ENCODE measurements at places on chromosomes 16 and 17.
A peak's percentile ranks its signal among the peaks of the same experiment; 100 is the strongest.

DNA sequence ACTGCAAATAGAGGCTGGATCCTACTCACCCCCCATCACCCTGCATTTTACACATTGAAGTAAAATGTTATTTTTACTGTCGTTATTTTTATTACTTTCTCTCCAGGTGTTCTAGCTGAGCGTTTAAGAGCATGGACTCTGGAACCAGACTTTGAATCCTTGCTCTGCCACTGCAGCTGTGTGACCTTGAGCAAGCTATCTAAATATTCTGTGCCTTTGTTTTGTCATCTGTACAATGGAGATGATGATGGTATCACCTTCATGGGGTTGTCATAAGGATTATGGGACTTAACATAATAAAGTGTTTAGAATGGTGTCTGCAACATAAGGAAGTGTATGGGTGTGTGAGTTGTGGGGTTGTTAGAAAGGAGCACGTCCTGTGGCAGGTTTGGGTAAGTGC lies 17.8 kb downstream of the MSI2 start:
- DNase-seq = no peak

DNA sequence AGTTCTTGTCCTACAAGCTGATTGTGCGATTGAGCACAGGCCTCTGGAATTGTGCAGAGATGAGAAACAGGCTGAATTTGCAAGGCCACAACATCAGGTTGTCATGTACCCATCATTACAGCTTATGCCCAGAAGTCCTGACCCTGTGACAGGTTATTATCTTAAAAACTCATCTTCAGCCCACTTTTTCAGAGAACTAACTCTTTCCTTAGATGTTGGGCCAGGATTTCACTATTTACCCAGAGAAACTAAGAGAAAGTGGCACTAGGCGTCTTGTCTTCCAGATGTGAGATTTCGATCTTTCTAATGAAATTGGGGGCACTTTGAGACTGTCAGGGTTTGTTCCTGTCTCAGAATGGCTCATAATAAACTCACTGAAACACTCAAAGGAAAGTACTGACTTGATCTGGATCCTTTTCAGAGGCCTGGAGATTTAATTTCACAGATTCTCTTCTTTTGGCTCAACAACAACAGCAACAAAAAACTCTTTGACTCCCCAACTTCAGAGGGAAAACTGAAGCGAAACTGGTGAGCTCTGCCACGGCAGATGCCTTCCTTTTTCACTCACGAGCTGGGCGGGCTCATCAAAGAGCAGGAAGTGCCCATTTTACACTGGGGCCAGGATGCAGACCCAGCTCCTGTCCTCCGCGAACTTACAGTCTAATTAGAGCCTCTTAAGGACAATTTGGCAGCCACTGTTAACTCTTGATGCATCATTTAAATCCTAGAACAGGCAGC lies 17.7 kb upstream of the SLC12A3 start:
- DNase-seq = no peak

GRCh38 chr17:82333279-82334171 lies at the start of gene SECTM1:
Gene SECTM1, minus strand, starts transcription at chr17:82333766. Its CDS starts 6,526 bp downstream, at chr17:82327240.
- peak; percentile 72 for DNase-seq

GRCh38 chr16:86490859-86491639 lies 19.3 kb upstream of the FOXF1 start:
- DNase-seq = no peak

GRCh38 chr17:42065201-42065600 lies 14.8 kb upstream of the C17orf113 start:
- no peak for DNase-seq

DNA sequence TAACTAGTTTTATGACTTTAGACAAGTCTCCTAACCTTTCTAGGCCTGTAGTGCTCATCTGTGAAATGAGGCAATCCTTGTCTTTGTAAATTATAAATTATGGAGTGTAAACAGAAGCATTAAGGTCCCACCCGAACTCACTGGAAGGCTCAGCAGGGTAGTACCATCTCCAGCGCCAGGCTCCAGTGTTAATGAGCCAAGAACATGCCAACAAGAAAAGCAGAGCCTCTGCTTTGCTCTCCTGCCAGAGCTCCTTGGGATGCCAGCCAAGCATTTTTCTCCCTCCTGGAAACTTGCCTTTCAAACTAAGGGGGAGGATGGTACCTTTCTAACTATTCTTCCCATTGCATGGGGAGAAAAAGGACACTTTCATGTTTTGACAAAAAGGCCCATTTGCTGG lies 14.9 kb downstream of the LIMD2 start:
- no peak for DNase-seq

- peak; percentile 25 for DNase-seq
Measured at GRCh38 chr17:64503341-64503740, 2.7 kb downstream of the DDX5 start.

- peak; percentile 38 for DNase-seq
Measured at GRCh38 chr17:74677558-74678466, 34.9 kb downstream of the CD300LF start.

GRCh38 chr16:71666928-71667707 lies 41.1 kb downstream of the MARVELD3 start:
- no peak for DNase-seq

DNA sequence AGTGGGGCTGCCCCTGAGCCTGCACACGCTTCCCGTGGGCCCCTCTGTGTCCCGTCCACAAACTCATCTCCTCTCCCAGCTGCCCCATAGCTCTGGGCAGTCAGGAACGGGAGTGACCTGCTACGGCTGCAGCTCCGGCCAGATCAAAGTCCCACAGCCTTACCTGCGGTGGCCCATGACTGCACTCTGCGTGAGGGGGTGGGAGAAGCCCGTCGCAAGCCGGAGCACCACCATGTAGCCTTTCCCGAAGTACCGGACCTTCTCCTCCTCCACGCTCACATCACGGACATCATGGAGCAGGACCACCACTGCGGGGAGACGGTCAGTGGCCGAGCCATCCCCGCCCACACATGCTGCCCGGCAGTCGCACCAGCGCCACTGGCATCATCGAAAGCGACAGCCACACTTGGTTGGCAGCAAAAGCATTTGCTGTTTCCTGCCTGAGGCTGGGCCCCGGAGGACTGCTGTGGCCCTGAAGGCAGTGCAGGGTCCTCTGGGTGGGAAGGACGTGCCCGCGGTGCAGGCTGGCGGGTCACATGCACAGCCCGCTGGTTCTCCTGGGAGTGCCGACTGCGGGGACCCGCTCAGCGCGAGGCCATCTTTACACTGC lies 6.2 kb downstream of the CYBC1 start:
- DNase-seq = no peak

DNA sequence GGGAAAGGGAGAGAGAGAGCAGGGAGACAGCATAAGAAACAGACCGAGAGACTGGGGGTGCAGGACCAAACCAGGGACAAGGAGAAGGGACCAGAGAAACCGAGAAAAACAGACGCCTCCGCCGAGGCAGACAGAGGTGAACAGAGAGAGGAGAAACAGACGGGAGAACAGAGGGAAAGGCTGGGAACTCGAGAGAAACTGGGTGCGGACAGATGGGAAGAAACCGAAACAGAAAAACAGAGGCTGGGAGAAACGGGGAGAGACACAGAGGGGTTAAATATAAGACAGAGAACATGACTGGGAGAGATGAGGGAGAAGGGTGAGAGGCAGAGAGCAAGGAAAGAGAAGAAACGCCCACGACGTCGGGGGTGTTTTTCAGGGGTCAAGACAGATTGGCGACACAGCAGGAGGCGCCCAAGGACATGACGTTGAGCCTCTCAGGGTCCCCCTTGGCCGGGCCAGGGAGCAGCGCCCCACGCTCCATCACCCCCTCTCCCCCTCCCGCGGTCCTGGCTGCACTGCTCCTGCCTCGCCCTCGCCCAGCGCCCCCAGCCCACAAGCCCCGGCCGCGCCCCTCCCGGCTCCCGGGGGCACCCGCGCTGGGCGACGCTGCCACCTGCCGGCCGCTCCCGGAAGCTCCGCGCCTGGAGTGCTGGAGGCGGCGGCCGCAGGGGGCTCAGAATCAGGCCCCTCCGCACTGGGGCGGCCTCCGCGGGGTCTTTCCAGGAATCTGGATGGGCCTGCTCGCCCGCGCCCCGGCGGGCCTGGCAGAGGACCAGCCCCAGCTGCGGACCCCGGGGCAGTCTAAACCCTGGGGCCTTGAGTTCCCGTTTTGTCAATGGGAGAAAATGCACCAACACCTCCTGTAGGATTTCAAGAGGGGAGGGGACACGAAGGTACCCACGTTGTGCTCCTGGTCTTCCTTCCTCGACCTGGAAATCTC lies 1.3 kb upstream of the TMEM92 start:
- peak; percentile 59 for DNase-seq

DNA sequence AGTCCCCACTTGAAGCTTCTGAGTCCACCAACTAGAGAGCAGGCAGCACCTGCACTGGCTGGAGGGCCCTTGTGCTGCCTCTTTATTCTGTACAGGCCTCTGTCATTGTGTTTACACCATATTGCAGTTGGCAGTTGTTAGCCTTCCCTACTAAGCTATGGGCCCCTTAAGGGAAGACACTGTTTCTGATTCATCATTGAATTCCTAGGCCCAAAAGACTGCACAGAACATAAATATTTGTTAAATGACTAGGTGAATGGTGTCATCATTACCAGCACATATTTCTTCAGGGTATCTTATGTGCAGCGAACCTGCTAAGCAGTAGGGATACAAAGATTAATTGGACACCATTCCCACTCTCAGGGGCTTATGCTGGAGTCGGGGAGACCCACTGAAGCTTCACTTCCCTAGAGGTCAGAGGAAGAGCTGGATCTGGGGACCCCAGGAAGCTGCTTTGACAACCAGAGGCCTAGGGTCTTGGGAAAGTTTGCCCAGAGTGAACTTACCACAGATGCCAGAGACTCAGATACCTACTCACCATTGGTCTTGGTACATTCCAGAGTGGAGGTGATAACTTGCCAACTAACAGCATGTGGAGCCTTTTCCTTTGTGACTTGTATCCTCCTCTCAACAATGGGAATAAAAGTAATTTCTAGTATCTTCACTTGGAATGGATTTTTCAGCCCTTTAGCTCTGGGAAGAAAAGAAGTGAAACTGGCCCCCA lies 28.7 kb upstream of the DDX52 start:
- DNase-seq = peak; percentile 4

DNA sequence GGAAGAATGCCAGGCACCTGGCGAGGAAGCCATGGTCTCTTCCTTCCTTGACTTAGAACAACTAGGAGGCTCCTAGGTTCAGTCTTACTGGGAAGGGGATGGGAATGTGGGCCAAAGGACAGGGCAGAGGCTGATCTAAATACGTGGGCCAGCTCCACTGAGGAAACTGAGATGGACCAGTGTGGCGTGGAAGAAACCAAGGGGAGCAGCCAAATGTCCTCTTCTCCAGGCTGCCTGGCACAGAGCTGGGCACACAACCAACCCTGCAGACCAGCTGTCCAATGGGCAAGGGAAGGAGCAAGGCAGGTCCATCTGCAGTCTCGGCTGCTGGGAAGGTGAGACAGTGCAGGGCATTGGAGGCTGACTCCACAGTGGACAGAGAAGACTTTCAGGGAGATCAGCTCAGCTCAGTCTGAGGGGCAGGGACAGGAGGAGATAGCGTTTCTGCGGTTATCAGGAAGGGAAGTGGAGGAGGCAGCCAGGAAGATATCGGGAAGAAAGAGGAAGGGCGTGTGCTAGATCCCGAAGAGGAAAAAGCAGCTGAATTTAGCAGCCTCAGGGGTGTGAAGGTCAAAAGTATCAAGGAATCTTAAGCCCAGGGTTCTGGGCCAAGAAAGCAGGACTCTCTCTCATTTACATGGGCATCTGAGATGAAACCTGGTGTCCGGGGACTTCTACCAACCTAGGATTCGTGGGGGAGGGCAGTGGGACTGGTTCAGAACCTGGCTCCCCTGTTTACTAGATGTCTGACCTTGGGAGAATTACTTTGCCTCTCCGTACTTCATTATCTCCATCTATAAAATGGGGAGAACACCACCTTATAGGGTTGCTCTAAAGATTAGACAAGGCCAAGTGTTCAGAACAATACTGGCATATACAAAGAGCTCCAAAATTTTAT lies 1.8 kb downstream of the KIFC3 start:
- DNase-seq = no peak

DNA sequence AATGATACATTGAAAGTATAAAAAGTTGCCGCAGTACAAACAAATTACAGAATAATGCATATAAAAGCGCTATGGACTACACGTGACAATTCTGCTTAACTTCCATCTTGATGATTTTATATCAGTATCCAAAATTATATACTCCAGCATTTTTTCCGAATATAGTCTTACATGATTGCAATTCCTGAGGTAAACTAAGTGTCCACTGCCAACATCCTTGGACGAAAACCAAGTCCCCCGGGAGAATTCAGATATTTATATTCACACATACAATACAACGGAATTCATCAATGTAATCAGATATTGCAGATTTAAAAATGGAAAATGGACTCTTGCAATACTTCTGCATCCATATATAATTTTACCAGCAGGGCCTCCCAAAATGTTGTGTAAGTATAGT lies 8.9 kb upstream of the MYH11 start:
- DNase-seq = no peak

- DNase-seq = no peak
Measured at GRCh38 chr17:28744972-28745785, 1.4 kb downstream of the TRAF4 start.

DNA sequence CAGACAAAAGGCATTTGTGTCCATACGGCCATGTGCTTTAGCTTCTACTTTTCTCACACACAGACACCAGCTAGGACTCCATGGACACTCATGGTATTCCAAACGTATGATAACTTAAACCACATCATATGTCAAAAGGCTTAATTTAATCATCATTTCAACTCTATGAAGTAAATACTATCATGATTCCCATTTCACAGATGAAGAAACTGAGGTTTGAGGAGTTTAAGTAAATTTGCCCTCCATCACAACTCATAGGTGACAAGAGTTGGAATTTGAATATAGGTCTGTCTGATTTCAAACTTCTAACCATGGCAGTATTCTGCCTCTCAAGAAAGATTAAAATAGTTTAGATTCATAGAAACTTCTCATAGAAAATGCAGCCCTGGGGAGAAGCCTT lies 43.8 kb downstream of the CMC2 start:
- DNase-seq = no peak

DNA sequence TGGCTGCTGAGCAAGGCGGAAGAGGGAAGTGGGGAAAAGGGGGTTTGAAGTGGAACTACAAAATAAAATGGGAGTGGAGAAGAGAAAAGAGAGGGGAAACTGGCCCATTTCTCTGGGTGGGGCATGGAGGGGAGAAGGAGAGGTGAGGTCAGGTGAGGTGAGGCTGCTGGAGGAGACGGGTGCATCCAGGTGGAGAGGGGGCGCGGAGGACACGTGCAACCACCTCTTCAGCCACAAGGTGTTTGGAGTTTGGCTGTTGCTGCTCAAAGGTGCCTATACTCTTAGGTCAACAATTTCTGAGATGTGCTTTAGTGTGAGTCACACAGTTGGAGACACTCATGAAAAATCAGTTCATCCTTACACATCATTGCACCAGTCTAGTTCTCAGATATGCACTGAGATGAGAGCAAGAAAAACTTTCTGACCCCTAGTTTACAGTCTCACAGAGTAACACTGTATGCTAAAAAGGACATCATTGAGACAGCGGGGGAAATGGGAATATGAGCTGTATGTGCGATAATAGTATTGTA lies 4.8 kb downstream of the SLC6A4 start:
- DNase-seq = no peak

- DNase-seq = no peak
Measured at GRCh38 chr16:7861891-7862582, 529.4 kb downstream of the RBFOX1 start.
